ENCODE measurements at places on chromosomes 1 and 21.

DNA sequence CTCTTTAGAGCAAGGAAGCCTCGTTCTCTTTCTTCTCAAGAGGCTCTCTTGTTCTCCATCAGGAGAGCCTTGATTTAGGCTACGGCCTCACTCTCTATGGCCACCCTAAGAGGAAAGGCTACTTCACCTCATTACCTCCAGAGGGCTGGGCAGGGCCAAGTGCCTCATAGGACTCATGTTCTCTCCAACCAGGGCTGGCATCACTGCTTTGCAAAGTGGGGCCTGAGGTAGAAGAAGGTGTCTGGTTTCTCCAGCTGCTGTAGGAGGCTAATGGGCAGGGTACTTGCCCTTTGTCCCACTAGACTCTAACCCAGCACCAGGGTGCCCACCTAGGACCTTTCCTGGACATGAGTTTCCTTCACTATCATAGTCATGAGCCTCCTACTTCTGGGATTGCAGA, 2.1 kb upstream of the ATXN7L2 start:
- DNase-seq, result no peak

- peak; percentile 16 for DNase-seq
Observed at GRCh38 chr21:37877171-37877570, 39.1 kb downstream of the KCNJ6 start.

DNA sequence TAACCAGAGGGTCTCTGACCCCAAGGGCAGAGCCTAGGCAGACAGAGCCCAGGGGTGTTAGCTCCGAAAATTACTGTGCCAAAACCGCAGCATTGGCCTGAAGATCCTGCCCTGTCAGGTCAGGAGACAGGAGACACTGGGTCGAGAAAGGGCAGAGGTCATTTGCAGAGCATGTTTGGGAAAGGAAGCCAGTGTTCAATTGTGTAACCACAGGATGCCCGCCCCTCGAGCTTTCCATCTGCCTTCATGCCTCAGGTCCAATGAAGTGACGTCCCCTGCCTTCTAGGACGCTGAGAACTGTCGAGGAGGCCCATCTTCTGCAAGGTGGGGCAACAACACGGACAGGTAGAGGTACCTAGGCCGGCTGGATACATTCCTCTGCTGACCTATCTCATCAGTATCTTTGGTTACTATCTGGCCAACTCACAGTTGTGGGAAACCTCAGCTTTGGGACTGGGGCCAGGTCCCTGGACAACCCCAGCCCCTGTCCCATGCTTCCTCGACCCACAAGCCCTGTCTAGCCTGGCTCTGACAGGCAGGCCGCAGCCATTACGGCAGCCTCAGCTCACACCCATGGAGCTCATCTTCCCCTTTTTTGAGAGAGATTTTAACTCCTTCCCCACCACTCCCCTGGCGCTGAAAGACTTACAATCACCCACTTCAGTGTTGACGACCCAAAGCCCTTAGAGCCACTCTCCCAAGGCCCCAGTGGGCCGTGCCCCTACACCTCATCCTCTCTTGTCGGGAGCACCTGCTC, 1.3 kb downstream of the ARL8A start:
- DNase-seq, result peak; percentile 47

GRCh38 chr1:56710646-56711045, 65.5 kb downstream of the PRKAA2 start:
- DNase-seq, result peak; percentile 38

DNA sequence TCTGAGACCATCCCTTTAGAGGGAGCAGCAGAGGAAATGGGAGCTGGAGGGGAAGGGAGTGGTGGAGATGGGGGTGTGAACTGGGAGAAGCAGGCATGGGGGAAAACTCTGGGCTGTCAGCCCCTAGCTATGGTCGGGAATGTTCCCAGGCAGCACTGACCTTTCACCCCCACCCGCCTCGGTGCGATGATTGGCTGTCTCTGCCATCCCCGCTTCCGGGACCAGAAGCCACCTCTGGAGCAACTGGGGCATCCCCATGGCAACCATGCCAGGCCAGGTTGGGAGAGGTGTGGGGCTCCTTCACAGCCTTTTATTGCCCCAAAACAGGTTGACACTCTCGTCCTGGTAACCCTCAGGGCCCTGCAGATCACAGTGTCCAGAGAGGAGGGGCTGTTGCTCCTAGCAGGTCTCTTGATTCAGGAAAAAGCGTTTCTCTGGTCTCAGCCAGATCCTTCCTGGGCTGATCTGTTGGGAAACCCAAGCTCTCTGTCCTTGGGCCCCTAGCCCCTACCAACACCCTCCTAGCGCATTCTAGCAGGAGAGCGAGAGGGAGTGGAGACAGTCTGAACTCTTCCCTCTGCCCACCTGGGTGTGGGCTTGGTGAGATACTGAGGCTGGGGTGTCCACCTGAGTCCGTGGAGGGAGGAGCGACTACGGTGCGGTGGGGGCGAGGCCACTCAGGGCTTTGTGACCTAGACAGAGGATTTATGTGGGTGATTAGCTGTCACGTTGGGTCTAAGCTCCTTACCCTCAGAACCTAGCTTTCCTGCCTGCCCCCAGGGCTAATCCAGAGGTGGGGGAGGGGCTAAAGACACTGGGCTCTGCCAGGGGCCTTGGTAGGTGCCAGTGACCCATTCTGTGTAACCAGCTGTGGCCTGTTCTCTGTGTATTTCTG, 12.2 kb upstream of the SLC6A9 start:
- DNase-seq, result no peak

- DNase-seq, result no peak
Observed at GRCh38 chr1:226891846-226892523, 21.6 kb downstream of the PSEN2 start.

- no peak for DNase-seq
Observed at GRCh38 chr1:183374825-183375224, 43.4 kb downstream of the NMNAT2 start.

- DNase-seq, result no peak
Observed at GRCh38 chr1:65443647-65444046, 23.2 kb downstream of the LEPR start.

DNA sequence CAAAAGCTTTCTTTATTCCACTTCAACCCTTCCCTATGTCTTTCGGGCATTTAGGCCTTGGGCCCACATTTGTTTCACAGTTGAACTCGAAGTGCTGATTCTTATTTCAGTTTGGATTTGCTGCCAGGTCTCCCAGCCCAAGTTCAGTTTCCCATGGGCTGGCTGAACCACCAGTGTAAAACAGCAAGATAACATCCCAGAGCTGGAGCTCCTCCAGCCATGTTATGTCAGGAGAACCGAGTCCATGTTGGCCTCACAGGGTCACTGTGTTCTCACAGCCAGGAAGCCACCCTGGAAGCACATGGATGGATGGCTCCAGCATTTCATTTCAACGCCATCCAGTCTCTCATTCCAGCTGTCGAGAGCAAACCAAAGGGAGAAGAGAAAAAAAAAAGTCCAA, 45.2 kb upstream of the RXRG start:
- no peak for DNase-seq

- DNase-seq, result no peak
Observed at GRCh38 chr1:19477284-19478249, 7.8 kb downstream of the CAPZB start.

- DNase-seq, result no peak
Observed at GRCh38 chr1:209625791-209626285, 26.4 kb downstream of the LAMB3 start.

DNA sequence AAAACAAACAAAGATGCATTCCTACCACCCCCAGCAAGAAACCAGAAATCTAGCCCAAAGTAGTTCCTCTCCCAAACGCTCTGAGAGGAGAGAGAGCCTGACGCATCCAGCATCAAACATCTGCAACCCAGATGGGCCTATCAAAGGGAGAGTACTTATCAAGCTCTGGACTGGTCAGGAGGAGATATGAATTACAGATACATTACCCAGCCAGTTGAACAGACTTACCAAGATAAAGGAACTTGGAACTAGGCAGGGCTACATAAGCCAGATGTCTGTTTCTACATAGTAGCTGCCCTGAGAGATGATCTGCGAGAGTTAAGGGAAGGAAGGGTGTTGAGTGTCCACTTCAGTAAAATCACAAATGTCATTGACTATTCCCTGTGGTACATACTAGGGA, 138.4 kb downstream of the PAPPA2 start:
- DNase-seq, result no peak

DNA sequence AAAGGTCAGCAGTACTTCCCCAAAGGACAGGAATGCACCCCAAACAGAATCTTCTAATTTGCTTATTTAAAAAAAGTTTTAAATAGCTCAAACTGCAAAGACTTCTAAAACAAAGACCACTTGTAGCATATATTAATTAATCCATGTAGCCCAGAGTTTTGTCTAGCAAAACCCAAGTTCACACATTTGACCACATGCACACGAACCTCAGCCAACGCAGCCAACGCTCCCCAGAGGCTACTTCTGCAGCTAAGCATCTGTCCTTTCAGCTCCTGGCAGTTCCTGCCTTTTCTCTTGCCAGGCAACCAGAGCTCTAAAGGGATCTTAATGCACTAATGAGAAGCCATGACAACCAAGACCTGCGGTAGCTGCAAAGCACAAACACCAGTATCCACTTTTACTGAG, 89.6 kb downstream of the RERE start:
- no peak for DNase-seq

- peak; percentile 97 for DNase-seq
Observed at GRCh38 chr1:63662056-63662836, 69.0 kb downstream of the PGM1 start.

DNA sequence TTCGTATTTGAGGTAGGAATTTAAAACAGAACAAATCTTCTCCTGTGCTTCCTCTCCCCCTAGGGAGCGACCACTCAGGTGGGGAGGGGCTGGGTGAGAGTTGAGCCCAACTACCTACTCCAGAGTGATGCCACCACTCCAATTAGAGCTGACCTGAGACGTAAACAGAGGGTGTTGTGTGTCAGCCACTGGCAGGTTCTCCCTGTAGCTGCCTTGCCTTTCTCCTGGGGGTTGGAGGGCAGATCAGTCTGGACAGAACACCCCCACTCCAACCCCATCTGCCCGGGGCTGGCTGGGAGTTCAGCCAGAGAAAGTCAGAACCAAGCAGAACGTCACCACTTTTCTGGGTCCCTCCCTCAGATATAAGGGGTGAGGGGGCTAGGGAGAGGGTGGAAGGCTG, 2.0 kb downstream of the HPDL start:
- DNase-seq, result no peak

DNA sequence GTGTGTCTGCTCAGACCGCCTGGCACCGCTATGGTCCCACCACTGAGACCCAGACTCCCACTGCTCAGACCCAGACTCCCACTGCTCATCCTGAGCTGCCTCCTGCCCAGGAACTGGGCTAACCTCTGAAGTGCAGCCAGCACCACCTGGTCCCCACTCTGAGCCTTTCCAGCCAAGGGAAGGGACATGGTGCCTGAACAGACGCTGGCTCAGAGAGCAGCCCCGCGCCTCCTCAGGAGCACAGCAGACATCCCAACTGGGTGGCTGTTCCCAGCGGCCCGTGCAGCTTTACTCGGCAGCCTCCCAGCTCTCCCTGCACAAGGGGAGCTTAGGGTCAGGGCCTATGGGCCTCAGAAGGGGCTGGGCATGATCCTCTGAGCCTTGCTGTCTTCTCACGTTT, 27.8 kb upstream of the CNTN2 start:
- DNase-seq, result no peak

DNA sequence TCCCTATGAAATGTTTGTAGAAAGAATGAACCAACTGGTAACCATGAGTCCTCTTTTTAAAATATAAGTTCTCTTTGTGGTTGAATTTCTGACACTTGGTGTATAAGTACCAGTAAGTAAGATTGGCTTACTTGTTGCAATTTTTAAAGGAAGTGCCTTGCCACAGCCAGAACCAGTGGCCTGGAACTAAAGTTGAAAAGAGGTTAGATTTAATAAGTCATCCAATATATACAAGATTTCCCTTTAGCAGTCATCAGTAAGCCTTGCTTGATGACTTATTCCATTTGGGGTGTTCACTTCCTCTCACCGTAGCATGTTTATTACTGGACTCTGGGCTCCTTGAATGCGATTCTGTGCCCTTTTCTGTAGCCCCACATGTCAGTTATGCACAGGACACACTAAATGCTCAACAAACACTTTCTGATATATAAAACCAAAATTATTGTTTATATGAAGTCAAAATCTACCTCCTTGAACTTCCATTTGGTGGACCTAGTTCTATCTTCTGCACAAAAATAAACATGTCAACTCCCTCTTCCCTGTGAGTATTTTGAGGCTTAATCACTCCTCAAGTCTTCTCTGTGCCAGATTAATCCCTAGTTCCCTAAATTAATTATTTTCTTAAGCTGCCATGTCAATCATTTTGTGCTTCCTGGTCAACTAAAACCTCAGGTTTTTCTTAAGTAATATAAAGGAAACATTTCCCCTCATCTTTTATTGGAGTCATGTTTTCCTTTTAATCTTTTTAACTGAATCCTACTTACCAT, 218.1 kb downstream of the ST6GALNAC3 start:
- no peak for DNase-seq

DNA sequence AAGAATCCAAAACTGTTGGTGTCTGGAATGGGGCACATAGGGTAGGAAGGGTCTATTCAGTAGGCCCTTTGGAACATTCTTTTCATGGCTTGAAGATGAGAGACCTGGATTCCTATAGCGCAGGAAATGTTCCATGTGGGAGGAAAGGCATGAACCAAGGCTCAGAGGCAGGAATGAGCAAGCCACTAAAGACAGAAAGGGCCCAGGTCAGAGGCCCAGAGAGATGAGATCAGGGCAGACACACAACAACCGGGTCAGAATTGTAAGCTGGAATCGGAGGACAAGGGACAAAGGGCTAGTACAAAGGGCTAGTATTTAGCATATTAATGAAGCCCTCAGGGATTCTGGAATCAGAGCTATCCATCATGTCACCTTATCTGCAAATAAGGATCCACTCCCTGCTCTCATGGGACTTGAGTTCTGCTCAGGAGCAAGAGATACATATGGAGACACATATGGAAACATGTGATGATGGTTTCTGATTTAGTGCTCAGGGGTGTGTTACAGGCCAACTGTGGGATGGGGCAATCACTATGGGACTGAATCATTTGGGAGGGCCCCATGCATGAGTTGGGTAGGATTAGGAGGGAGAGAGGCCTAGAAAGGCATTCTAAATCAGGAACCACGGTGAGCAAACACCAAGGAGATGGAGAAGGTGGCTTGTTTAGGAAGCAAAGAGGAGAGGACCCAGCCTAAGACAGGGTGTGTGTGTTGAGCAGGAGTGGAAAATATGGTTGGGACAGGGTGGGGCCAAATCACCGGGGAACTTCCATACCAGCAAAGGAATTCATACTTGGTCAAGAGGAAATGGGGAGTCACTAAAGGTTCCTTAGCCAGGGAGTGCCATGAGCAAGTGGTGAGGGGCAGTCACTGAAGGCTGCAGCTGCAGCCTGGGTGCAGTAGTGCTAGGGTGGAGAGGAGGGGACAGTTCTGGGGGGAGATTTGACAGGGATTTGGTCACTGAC, 8.6 kb downstream of the NECTIN4 start:
- peak; percentile 44 for DNase-seq
